ENCODE measurements at places on chromosomes 4 and X.

GRCh38 chrX:84729408-84729807 lies 227.2 kb upstream of the HDX start:
- no peak for DNase-seq

DNA sequence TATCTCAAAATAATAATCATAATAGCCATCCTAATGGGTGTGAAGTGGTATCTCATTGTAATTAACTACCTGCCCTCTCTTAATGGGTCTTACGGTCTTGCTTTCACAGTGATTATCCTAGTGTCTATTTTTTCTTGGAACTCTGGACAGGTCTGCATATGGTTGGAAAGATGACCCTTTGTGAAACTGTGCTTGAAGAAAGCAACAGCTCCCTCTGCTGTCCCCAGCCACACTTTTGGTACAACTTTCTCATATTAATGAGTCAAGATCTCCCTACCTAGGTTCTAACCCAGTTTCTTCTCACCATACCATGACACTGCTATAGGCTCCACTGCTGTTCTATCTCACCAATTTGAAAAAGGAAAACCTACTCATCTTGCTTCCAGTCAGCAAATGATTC lies 2.4 kb downstream of the TFDP3 start:
- DNase-seq: no peak

GRCh38 chr4:2595952-2596552 lies 59.6 kb downstream of the FAM193A start:
- DNase-seq: no peak

DNA sequence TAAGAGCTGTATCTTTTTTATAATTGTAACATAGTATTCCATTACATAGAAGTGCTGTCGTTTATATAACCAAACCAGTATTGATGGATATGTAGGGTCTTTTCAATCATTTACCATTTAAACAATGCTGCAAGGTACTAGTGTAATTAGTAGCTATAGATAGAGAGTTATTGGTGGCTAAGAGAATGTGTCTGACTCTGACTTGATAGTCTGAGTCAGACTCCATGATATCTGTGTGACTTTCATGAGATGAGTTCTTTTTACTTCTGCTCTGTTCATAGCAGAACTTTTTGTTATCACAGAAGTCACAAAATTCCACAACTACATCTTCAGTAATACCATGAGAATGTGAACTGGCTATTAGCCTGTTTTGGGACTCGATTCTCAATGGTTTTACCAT lies 150.6 kb downstream of the FHIP1A start:
- DNase-seq: no peak

- no peak for DNase-seq
Measured at GRCh38 chrX:23103546-23103945, 103.8 kb downstream of the DDX53 start.

DNA sequence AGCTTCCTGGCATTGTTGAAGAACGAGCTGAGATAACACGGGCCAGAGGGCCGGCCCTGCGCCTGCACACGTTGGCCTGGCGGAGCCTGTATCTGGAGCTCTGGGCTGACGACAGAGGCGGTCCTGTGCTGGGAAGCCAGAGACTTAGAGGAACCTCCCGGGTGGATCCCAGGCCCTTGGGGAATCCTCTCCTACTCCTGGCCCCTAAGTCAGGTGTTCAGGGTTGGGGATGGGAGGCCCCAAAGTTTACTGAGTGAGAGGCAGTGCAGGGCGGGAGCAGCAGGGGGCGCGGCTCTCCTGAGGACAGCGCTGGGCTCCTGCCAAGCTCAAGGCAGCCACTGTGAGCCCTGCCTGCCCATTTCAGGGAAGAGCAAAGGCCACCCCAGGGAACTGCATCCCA lies 2.5 kb upstream of the HTRA3 start:
- DNase-seq: peak; percentile 8

DNA sequence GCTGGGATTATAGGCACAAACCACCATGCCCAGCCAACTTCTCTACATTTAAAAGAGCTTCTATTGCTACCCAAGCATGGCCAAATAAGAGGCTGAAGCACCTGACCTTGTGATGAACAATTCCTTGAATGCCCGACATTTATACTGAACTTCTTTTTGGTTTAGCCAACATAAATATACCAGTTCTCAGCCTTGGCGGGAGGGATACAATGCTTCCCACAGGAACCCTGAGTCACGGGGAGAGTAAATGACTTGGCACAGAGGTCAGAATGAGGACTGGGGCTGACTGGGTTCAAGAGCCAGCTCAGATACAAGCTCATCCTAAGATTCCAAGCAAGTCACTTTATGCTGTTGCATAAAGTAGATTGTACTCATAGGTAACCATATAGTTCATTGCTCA lies 6.1 kb downstream of the HOPX start:
- DNase-seq: no peak

DNA sequence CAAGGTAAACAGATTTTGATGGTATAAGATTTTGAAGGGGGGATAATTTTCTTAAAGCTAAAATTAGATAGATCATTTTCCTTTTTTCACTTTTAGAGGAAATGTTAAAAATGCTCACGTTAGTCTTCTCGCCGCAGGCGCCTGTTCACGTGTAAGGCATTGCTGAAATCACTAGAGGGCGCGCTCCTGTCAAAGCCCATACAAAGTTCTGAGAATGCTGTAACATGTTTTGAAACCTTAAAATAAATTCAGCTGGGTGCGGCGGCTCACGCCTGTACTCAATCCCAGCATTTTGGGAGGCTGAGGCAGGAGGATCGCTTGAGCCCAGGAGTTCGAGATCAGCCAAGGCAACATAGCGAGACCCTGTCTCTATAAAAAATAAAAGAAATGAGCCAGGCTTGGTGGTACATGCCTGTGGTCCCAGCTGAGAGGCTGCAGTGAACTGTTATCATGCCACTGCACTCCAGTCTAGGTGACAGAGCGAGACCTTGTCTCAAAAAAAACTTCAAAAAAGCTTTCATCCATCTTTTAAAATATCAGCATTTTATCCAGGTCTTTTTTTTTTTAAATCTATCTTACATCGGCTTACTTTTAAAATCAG lies 138.0 kb downstream of the RBMX2 start:
- peak; percentile 8 for DNase-seq

- no peak for DNase-seq
Measured at GRCh38 chrX:110750526-110751189, 45.0 kb downstream of the CHRDL1 start.

DNA sequence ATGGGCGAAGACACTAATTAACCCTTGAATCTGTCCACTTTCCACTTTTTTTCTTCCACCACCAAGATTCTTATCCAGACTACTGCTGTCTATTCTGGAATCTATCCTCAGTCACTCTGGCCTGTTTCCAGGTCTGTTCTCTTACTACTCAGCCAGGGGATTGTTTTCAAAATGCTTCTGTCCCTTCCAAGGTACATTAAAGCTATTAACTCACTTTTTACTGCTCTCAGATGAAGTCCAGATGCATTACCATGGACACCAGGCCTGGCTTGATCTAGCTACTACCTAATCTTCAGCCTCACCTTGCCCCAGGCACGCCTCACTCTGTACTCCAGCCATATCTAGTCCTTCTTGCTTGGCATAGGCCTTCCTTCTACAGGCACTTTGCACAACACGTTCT lies 66.4 kb downstream of the GALNT7 start:
- DNase-seq: no peak

GRCh38 chrX:43551590-43551989 lies 104.5 kb upstream of the MAOA start:
- no peak for DNase-seq

DNA sequence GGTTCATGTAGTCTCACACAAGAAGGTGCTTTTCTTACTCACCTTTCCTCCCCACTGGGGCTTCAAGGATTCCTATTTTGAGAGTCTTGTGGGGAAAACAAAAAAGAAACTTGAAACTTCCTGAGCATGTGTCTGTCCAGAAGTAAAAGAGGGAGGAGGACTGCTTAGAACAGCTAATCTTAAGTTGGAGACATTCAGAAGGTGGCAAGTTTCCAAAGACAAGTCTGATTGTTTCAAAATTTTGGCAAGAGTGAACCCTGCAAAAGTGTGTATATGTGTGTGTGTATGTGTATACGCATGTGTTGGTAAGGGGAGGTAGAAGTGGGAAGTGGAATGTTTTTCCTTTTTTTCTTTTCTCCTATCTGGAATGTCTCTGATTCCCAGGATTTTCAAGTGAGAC lies 189.0 kb upstream of the FRMPD4 start:
- DNase-seq: no peak

DNA sequence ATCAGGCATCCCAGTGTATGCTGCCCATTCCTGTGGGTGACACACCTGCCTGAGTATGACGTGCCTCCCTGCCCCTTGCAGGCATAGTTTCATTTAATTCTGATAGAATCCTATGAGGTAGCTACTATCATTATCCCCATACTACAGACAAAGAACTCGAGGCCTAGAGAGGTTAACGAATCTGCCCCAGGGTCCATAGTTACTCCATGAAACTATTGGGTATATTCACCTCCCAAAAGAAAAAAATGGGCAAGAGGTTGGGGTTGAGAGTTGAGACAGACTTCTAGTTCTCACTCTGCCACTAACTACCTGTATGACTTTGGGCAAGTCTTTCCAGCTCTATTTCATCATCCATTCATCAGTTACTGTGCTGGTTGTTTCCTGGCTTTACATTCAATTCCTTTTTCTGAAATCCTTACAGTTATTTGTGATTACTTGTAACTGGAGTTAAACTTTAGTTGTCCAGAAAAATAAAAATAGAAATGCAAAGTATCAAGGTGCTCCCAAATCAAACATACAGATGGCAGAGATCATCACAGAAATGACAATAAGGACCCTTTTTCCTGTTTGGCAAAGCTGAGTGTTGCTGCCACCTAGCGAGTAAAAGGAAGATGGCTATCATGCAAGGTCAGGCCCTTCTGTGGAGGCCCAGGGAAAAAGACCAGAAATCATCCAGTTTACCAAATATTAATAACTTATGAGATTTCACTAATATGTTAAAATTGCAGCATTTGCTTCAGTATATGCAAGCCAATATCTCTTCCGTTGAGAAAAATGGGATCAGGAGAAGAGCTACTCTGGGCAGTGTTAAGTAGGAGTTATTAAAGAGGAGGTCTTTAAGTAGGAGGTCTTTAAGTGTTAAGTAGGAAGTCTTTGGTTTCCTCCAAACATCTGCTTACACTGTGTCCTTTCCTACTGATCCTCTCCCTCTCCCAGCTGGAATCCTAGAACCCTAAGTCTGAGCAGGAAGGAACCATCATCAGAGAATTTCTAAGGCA lies 17.1 kb upstream of the MAP7D3 start:
- DNase-seq: peak; percentile 4

DNA sequence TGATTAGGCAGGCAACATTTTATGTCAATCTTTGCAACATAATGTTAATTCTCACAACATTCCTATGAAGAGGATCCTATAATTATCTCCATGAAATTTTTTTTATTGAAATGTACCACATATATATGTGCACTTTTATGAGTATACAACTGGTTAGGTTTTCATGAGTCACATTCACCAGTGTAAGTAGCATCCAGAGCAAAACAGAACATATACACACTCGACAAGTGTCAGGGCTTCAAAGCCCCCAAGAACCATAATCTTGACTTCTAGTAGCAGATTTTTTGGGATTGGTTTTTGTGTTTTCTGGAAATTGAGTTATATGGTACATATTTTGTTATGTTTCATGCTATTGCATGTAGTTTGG lies 62.4 kb downstream of the ARHGAP10 start:
- DNase-seq: no peak

DNA sequence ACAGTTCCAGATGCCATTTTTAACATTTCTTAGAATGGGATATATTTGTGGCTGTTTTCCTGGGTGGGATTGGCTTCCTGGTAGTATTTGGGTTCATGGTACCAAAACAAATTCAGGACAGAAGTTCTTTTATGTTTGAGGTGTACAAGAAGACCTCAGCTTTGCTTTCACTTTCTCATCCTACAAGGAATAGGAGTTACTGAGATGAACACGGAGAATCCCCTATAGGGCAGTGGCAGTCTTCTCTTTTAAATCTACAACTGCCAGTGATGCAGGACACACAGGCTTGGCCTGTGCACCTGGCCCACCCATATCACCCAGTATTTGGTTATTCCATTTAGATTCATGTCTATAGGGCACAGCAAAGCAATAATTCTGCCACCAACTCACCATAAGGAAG lies 35.2 kb downstream of the SLC10A7 start:
- DNase-seq: no peak

GRCh38 chr4:3372264-3372932 lies 69.4 kb upstream of the HGFAC start:
- no peak for DNase-seq

GRCh38 chr4:170022211-170022610 lies 4.0 kb downstream of the MFAP3L start:
- DNase-seq: no peak

- DNase-seq: no peak
Measured at GRCh38 chr4:168844353-168845049, 165.6 kb downstream of the CBR4 start.
